Left hindlimb (tissue), 1 donor: ENCODE measurements at places on chromosomes 1 and 21.

DNA sequence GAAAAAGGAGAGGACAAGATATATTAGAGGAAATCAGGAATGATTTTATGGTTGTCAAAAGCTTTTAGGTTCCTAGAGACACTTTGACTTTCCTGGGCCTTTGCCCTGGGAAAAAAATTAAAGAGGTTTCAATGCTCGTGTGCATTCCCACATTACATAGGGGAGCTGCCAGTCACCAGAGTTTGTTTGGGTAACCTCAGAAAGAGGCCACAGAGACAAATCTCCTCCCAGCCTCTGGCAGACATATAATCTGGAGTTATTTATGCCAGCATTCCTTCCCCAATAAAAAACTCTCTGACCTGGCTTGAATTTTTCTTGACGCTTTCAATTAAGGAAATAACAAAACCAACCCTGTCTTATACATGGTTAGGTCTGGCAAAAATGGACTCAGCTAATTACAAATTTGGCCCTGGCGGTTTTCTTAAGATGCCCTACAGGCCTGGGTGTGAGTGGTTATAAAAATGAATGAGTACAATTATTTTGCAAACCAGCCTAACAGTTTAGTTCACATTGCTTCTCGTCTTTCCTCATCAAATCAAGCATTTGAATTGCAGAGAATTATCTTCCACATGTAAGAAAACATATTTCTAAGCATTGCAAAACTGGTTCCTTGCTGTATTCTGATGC, 63.7 kb downstream of the WLS start:
- DNase-seq, result no peak

DNA sequence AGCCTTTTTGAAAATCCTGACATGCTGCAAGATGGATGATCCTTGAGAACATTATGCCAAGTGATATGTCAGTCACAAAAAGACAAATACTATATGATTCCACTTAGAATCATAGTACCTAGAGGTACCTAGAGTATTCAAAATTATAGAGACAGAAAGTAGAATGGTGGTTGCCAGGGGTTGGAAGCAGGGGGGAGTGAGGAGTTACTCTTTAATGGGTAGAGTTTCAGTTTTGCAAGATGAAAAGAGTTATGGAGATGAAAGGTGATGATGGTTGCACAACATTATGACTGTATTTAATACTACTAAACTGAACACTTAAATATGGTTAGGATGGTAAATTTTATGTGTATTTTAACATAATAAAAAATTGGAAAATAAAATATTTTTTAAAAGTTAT, 37.9 kb upstream of the PODN start:
- no peak for DNase-seq

DNA sequence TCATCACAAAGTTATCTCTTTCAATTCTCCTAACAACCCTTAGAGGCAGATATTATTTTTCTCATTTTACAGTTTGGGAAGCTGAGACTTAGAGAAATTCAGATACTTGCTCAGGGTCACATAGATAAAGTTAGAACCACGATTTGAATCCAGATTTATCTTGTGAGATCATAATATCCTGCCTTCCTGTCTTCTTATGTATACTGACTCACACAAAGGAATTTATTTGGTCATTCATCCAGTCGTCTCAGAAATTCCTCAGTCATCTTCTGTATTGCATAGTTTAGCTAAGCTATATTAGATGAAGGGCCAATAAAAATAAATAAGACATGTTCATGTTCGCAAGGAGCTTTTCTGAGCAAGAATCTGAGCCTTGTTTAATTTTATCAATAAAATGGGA, 35.8 kb upstream of the RUNX1 start:
- DNase-seq, result no peak

DNA sequence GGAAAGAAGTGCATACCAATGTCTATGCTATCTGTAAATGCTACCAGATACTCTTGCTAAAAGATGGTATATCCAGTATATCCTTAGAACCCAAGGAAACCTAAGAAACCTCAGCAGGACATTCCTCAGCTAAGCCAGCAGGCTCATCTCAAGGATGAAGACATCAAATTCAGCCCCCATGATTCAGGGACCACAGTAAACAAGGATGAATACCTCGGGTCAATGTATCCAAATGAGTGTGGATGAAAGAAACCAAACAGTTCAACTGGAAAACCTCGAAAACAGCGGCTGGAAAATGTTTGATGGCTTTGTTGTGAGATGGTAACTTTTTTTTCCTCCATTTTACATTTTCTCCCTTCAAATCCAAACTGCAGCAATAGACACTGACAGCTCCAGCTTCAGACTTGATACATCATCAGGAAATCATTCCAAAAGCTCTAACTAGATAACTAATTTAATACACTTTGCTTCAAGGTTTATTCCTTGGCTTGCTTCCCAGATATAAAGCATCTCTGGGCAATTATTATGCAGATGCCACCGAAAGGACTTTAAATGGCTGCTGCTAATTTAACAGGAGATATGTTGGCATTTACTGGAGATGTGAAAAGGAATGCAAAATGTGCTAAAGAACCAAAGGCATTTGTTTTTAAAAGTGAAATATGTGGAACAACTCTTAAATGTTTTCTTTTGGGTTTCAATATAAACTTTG, 73.6 kb downstream of the SMYD2 start:
- DNase-seq, result no peak

DNA sequence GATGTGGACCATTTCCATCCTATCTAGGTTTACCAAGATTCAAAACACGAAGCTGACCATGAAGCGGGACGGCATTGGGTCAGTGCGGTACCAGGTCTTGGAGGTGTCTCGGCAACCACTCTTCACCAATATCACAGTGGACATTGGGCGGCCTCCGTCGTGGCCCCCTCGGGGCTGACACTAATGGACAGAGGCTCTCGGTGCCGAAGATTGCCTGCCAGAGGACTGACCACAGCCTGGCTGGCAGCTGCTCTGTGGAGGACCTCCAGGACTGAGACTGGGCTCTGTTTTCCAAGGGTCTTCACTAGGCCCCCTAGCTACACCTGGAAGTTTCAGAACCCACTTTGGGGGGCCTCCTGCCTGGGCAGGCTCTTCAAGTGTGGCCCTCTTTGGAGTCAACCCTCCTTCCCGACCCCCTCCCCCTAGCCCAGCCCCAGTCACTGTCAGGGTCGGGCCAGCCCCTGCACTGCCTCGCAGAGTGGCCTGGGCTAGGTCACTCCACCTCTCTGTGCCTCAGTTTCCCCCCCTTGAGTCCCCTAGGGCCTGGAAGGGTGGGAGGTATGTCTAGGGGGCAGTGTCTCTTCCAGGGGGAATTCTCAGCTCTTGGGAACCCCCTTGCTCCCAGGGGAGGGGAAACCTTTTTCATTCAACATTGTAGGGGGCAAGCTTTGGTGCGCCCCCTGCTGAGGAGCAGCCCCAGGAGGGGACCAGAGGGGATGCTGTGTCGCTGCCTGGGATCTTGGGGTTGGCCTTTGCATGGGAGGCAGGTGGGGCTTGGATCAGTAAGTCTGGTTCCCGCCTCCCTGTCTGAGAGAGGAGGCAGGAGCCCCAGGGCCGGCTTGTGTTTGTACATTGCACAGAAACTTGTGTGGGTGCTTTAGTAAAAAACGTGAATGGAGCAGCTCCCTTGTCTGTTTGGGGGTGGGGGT, 864 bp upstream of the CCDC24 start:
- DNase-seq, result no peak

GRCh38 chr1:101960142-101960541, 36.6 kb downstream of the OLFM3 start:
- no peak for DNase-seq

GRCh38 chr1:94716965-94717364, 103.2 kb upstream of the SLC44A3 start:
- DNase-seq, result no peak

DNA sequence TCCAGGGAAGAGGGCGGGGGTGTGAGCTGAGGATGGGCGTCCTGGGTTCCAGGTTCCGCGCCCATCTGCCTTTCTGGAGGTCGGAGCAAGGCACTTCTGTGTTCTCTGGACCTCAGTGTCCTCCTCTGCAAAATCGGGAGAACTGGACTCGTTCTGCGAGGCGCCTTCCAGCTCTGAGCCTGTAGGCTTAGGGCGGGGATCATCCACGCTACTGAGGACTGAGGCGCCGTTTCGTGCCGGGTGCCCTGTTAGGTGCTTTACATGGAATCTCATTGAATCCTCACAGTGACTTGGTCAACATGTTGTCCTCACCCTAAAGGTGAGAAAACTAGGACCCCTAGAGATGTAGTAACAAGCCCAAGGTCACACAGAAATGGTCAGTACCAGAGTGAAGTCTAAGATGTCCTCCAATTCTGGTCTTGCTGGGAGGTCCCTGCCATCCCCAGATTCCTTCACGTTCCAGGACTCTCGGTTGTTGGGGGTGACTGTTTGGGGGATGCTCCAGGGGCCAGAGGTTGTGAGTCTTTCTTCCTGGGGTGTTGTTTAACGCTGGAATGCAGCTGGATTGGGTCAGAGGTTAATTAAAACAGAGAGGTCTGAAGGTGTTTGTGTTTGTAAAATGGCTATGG, 677 bp downstream of the PRKAA2 start:
- DNase-seq, result peak; percentile 36

DNA sequence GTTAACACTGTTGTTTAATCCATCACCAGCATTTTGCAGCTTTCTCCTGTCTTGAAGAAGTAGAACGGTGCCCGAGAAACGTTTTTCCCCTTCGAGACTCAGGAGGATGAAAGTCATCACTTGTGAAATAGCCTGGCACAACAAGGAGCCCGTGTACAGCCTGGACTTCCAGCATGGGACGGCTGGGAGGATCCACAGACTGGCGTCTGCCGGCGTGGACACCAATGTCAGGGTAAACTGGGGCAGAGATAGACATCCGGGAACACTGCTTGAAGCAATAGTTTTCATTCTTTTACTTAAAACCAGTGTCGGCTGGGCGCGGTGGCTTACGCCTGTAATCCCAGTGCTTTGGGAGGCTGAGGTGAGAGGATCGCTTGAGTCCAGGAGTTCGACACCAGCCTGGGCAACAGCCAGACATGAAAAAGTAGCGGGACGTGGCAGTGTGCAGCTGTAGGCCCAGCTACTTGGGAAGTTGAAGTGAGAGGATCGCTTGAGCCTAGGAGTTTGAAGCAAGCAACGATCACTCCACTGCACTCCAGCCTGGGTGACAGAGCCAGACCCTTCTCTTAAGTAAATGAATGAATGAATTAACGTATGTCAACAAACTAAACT, 945 bp downstream of the CHAF1B start:
- no peak for DNase-seq

GRCh38 chr1:116448785-116449385, 75.8 kb downstream of the ATP1A1 start:
- DNase-seq, result no peak

DNA sequence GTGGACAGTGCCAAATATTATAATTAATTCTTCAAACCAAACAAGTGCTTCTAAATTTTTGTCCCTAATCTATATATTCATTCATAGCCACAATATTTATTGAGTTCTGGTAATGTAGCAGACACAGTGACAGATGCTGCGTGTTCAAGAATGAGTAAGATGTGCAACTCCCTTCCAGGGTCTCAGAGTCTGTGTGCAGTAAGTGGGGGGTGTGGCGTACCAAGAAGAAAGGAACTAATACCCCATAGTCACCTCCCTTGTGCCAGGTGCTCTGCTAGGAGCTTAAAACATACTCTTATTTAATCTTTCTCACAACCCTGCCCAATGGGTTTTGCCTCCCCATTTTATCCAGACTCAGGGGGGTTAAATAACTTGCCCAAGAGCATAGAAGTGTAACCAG, 358.7 kb downstream of the BARHL2 start:
- no peak for DNase-seq

DNA sequence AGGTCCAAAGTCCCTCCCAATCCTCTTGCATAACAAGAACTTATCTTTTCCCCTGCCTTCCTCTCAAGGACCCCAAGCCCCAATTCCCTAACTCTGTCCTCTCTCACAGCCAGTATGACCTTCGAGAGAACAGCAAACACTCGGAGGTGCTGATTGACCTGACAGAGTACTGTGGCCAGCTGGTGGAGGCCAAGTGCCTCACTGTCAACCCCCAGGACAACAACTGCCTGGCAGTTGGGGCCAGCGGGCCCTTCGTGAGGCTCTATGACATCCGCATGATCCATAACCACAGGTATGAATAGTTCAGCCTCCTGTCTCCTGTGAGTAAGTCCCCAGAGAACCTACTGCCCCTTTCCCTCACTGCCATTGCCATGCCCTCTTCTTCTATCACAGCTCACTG, 29.9 kb upstream of the TMEM222 start:
- no peak for DNase-seq

DNA sequence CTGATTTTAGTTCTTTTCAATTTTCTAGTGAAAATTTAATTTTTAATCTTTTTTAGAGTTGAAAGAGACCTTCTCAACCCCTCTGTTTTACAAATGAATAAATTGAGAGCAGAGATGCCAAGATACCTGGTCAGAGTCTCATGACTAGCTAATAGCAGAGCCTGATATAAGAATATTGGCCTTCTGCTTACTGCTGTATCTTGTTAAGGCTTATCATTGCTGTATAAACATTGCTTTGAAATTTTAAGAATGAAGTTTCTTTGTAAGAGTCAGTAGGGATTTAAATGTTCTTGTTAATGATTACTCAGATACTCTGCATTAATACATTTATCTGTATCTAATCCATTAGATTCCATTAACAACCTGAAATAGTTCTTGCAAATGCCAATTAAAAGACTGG, 9.8 kb downstream of the XPR1 start:
- DNase-seq, result no peak

DNA sequence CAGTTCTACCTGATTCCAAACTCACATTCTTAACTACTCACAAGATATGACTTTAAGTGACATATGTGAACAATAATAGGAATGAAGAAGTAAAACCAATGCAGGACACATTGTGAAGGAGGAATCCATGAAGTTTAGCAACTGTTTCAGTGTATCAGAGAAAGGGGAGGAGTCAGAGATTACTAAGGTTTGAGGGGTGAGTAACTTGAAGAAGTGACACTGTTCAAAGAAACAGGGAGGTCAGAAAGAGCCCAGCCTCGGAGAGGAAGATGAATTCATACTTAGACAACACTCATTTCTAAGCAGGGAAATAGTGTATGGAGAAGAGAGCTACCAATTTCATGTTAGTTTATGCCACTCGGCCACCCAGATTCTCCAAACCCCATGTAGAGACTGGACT, 28.2 kb upstream of the RPF1 start:
- no peak for DNase-seq

- no peak for DNase-seq
Measured at GRCh38 chr1:229253151-229253974, 17.5 kb upstream of the RAB4A start.

DNA sequence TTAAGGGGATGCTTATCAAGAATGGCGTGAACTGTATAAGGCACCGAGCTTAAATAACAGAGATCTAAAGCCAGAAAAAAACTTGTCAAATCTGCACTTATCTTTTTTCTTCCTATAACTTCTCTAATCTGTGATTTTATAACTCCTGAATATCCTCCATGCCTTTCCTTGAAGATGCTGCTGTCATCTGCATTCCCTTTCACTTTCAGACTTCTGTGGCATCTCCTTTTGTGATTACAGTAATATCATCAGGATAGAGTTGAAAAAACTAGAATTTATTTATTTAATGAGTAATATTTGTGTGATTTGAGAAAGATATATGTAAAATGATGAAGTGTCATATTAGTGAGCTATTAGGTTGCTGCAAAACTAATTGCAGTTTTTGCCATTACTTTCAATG, 357.8 kb upstream of the PTBP2 start:
- no peak for DNase-seq

GRCh38 chr1:42978317-42979035, 19.8 kb upstream of the SLC2A1 start:
- DNase-seq, result no peak

GRCh38 chr1:32967888-32968568, 3.4 kb upstream of the RNF19B start:
- no peak for DNase-seq

- DNase-seq, result no peak
Measured at GRCh38 chr1:35544976-35545375, 12.2 kb downstream of the KIAA0319L start.
